Vagina (tissue), 2 donors: ENCODE measurements at places on chromosomes 3 and 15.
A peak's percentile ranks its signal among the peaks of the same experiment; 100 is the strongest.

GRCh38 chr3:25537516-25537915 is 109.5 kb downstream of the RARB start:
- no peak for DNase-seq

GRCh38 chr3:18751514-18751913 is 326.4 kb upstream of the SATB1 start:
- no peak for DNase-seq

DNA sequence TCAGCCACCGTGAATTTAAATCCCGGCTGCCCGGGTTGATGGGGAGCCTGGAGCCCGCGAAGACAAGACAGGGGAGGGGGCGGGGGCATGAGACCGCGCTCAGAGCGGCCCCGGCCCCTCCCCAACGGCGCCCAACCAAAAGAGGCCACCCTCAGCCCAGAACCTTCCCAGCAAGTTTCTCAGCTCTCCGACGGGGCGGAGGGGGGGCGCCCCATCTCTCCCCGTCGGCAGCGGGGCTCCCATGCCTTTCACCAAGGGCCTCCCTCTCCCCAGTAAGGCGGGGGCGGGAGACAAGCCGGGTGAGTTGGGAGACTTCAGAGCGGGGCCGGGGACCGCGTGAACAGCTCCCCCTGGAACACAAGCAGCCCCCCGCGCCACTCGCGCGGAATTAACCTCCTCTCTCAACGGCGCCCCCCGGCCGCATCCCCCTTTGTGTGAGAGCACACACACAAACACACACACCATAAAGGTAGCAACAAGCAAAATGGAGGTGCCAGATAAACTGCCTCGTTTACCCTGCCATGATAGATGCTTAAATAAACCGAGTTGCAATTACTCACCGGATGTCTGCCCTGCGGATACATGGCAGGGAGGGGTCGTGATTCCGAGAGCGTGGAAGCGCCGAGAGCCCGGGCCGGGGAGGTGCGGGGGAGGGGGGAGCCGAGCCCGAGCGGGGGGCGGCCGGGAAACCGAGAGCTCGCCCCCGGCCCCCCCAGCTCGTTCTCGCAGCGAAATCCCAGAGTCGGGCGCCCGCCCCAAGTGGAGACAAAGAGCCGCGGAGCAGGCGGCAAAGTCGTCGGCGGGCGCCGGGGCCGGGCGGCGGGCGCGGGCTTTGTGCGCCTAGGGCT is 1.3 kb downstream of the TLE3 start:
- no peak for DNase-seq

- no peak for DNase-seq
These were observed 141.7 kb downstream of the FBLN2 start for GRCh38 chr3:13690636-13691035.

GRCh38 chr15:53831907-53832770 is 72.7 kb upstream of the WDR72 start:
- no peak for DNase-seq

GRCh38 chr3:126558336-126559071 is at the start of gene C3orf22:
Gene C3orf22, minus strand, starts transcription at chr3:126558932. Its CDS starts 5,542 bp downstream, at chr3:126553390.
- peak; percentile 76 for DNase-seq

- no peak for DNase-seq
These were observed 132.9 kb downstream of the C3orf38 start for GRCh38 chr3:88282528-88283241.

- peak; percentile 67 for DNase-seq
These were observed 9.4 kb downstream of the CLSTN2 start for GRCh38 chr3:139944256-139944910.

DNA sequence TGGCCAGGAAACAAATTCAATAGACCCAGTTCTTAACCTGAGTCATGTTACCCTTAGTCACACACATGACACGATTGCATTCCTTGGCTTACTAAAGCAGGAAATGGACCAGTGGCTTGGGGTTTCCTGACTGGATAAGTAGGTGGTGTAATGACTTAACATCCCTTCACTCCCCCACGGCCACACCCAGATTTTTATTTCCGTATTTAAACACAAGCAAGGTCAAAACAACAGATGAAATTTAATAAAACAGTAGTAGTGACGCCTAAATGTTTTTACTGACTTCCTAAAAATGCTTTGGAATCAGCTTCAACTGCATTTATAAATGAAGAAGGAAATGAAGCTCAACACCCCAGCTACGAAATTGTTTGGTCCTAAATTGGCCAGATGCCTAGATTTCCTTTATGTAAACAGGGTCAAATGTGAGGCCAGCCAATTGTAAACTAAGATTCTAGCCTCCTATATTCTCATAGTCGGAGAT is 324.3 kb downstream of the CHST2 start:
- no peak for DNase-seq

- DNase-seq = no peak
These were observed 3.5 kb upstream of the LINGO1 start for GRCh38 chr15:77636209-77636608.

DNA sequence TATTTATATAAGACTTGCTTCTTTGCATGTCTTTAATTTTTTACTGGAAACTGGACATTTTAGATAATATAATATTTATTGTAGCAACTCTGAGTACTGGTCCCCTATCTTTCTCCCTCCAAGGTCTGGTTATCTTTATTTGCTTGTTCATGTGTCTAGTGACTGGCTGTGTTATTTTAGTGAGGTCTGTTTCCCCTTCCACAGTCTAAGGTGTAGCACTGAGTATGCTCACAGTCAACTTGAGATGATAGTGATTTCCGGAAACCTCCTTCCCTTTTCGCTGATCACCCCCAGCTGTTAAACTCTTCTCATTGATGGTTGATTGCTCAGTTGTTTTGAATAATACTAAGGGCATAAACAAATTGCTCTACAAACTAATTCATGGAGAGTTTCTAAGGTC is 37.0 kb downstream of the PCNP start:
- no peak for DNase-seq

GRCh38 chr3:193522473-193522872 is 32.2 kb downstream of the ATP13A4 start:
- no peak for DNase-seq

GRCh38 chr15:35907511-35907910 is 361.5 kb upstream of the DPH6 start:
- DNase-seq = no peak

DNA sequence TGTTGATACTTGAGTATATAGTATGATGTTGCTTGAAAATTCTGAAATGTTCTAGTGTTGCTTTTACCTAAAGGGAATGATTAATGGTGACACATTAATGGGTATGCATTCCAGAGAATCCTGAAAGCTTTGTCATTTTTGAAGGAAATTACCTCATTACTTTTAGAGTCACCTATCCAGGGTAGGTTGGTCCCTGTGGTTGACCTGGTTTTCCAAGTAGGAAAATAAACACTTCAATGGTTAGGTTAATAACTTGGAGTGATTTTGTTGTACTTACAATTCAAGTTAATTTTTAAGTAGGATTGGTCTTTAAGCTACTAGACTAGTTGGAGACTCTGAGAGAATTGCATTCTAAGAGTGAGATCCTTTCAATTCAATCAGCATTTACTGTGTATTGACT is 31.0 kb downstream of the MITF start:
- no peak for DNase-seq

DNA sequence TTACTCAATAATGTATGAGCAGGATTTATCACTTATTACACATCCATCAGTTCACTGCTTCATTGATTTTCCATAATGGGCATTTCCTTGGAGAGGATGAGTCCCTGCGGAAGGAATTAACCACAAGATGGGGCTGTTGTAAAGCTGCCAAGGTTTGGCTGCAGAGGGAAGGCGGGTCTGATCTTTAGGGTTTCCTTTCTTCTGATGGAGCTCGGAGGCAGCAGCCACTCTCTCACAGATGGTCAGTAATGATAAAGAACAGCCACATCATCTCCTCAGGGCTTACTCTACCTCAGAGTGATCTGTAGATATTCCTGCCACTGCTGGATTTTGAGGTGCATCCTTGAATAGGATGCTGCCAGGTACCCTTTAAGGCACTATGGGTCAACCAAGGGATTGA is 115.2 kb downstream of the USP13 start:
- no peak for DNase-seq

DNA sequence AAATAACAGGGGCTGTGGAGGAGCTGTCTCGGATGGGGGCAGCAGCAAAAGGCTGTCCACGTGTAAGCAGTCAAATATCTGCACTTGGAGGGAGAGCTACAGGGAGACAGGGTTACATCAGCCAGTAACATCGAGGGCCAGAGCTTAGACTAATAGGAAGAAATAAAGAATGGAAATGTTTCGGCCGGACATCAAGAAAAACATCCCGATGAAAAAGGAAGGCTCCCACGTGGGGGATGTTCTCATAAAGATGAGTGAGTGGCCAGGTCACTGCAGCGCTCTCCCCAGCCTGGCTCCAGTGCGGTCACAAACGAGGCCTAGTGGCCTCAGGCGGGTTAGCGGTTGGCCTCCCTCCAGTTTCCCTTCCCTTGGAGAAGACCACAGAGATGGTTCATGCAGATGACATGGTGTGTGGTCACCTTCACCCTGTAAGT is 56.1 kb upstream of the WNT5A start:
- DNase-seq = no peak

GRCh38 chr15:74007820-74008371 is 13.4 kb downstream of the PML start:
- no peak for DNase-seq

- DNase-seq = no peak
These were observed 149.3 kb downstream of the PEX5L start for GRCh38 chr3:179887295-179887943.

GRCh38 chr15:35104526-35105147 is 19.5 kb upstream of the NANOGP8 start:
- DNase-seq = no peak

DNA sequence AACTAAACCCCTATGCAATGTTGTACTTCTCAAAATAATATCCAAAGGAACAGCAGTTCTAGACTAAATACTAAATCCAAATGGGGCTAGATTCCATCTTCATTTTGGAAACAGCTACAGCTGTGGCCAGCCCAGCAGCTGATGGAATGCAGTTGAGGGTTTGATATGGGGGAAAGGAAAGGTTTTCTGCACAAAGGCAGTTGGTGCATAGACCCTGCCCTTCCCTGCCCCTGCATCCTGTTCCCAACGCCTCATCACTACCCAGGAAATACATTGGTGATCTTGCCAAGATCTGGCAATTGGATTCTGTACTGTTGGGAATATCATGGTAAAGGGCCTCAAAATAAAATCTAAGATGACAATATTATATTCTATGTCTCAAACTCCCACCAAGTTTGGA is 43.9 kb downstream of the DTWD1 start:
- no peak for DNase-seq

DNA sequence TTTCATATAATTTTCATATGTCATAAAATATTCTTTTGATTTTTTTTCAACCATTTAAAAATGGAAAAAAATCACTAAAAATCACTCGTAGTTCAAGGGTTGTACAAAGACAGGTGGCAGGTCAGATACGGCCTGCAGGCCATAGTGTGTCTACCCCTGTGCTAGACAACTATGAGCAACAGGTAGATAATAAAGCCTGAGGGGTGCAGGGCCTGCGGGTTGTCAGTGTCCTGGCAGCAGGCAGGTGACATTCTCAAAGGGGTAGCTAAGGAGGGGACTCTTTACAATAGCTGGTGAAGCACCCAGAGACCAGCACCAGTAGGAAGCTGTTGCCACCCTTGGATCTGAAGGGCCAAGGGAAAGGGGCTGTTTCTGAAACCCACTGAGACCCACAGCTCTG is 34.4 kb downstream of the MINAR1 start:
- peak; percentile 52 for DNase-seq

- DNase-seq = no peak
These were observed 4.0 kb downstream of the EPHB3 start for GRCh38 chr3:184565421-184566211.

- no peak for DNase-seq
These were observed 164.6 kb upstream of the MCTP2 start for GRCh38 chr15:94066811-94067210.

DNA sequence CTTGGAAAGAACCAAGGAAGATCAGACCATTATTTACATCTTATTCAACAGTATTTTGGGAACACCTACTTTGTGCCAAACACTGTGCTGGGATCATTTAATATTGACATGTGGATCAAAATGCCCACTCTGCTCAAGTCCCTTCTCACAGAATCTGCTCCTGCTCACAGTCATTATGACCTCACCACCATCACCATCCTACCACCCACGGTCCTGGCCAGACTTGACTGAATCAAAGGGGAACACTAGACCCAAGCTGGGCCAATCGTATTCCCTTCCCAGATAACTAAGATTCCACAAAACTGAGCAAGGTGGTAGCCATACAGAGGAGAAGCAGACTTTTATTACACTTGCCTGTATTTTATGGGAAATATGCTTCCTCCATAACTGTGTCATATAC is 3.4 kb upstream of the CEP152 start:
- DNase-seq = no peak

GRCh38 chr3:72482589-72483321 is 365.5 kb downstream of the SHQ1 start:
- DNase-seq = no peak

GRCh38 chr3:17402442-17402841 is 340.0 kb downstream of the TBC1D5 start:
- DNase-seq = no peak

DNA sequence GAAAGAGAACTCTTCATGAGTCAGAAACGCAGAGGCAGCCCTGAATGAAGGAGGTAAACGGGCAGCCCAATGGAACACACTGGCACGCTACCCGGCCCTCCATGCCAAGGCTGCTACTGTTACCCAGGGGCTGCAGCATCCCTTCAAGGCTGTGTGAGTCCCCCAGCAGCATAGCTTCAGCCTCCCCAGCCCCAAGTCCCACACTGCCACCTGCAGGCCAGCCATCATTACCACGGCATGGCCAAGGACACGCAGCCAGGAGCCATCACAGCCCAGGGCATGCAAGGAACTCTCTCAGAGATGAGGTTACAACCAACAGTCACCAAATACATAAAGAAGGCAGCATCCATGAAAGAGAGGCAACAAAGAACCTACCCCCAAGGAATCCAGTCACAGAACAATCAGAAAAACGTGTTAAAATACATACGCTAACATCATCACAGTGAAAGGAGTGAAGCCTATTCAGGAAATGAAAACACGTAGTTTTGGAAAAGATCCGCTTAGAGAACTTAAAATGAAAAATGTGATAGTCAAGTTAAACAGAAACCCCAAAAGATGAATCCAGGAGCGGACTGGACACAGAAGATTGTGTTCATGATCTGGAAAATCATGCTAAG is 22.4 kb downstream of the PLA2G4F start:
- no peak for DNase-seq

- no peak for DNase-seq
These were observed 26.4 kb downstream of the RBM6 start for GRCh38 chr3:49966233-49966942.

DNA sequence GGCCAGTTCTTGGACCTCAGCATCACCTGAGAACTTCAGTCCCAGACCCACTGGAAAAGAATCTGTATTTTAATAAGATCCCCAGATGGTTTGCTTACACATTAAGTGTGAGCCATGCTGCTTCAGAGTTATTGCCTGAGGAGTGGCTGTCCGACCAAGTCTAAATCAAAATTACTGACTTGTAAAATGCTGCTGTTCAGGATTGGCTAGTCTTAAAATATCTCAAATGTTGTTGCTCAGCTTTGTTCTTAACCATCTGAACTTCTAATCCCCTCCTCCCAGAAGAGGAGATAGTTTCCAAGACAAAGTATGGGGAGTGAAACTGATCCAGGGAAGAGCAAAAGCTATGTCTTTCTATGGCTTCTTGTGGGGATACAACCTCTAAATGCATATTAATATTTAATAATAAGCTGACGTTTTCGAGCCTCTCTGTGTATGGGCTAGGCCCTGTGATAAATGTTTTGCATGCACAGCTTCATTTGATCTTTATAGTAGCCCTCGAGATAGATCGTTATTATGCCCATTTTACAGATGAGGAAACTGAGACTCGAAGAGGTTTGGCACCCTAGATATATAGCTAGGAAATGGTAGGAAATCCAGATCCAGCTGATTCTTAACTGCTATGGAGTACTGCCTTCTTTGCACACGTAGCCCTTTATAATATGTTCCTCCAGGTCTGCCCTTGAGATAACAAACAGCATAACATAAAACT is 52.2 kb downstream of the DNASE1L3 start:
- DNase-seq = no peak
